Posterior vena cava (tissue), 2 donors: ENCODE measurements at places on chromosomes 3 and 15.

DNA sequence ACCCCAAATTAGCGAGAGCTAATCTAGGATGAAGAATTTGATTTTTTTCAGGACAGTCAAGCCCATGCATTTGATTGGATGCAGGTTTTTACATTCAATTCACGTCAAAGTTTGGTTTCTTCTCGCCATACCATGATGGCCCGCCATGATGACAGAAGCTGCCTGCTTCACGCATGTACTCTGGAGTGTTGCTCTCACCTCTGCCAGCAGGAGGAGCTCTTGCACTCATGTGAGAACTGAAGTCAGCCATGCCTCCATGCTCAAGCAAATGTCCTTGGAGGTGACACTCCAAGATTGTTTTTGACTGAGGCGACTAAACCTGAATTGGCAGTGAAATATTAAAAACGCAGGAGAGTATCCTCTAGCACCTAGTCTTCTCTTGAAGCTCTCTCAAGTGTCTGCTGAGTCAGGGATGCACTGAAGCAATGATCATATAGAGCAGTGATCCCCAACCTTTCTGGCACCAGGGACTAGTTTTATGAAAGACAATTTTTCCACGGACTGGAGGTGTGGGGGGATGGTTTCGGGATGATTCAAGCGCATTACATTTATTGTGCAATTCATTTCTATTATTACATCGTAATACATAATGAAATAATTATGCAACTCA, 120.9 kb downstream of the SAMMSON start:
- DNase-seq, result peak; percentile 89

GRCh38 chr3:183895296-183895695, 10.6 kb upstream of the PARL start:
- no peak for DNase-seq

DNA sequence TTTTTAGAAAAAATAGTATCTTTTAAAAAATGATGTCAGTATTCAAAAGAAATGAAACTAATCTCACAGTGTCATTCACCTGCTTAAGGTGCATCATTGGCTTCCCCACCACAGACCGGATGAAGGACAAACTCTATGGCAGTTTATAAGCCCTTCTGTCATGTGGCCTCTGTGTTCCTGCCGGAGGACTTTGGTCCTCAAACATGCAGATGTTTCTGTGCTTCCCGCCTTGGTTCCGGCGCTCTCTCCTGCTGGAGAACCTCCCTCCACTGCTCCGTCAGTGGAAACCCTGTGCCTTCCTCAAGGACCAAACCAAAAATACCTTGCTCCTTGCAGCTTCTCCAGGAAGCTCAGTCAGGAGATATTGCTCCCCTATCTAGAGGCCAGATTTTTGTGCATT, 326.3 kb downstream of the UACA start:
- no peak for DNase-seq

GRCh38 chr3:129383292-129383860, 45.1 kb downstream of the EFCAB12 start:
- DNase-seq, result no peak

DNA sequence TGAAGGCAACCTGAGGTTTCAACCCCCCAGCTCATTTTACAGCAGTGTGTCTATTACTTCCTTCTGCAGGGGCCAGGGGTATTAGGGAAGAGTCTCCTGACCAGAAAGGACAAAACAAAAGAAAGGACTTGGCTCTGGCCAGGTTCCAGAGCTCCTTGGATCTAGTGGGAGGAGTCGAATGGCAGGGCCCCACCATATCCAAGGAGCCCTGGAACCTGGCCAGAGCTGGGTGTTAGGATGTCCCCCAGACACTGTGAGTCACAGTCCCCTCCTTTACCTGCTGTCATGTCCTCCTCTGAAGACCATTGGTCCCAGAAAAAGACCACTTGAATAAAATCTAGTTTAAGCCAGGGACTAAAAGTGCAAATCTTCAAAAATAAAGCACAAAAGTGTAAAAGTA, 113.2 kb downstream of the EEFSEC start:
- no peak for DNase-seq
